Testis (tissue), 5 donors: ENCODE measurements at places on chromosomes 3 and 15. TPM values are rescaled to one million over a fixed set of nuclear protein-coding genes. Genes with fewer than 3 reads are reported as not detected.

FANCD2OS gene
- 25.8 TPM for total RNA-seq

ARIH2 gene
- 127 TPM for total RNA-seq

- no peaks in the 10 kb centered on the region for H3K27me3 ChIP-seq
- no peaks in the 10 kb centered on the region for H3K36me3 ChIP-seq
- no peak for DNase-seq
- H3K27ac ChIP-seq = no peak overlapping the region
Observed at GRCh38 chr3:167843481-167843880, 108.0 kb downstream of the SERPINI1 start.

DNA sequence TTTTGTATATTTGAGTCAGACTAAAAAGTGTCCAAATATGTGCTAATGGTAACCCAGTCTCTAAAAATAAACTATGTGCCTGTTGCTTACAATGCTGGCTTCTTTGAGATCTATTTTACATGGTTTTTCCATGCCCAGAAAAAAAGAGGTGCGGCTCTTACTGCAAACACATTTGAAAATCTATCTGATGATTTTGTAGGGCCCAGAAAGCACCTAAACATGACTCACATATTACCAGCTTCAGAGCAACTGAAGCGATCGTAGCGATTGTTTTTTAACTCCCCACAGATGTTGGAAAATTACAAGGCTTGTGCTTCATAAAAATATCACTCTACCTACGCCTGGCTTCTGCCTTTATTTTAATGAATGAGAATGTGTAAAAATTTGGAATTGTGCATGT is 53.5 kb downstream of the SUCNR1 start:
- no peaks in the 10 kb centered on the region for H3K36me3 ChIP-seq
- H3K4me3 ChIP-seq = no peak overlapping the region
- no peaks in the 10 kb centered on the region for H3K27me3 ChIP-seq
- no peaks in the 10 kb centered on the region for H3K4me1 ChIP-seq

GRCh38 chr3:174857301-174857700 is 1.8 kb upstream of the NAALADL2 start:
- H3K27ac ChIP-seq = no peak overlapping the region
- no peak overlapping the region for H3K4me3 ChIP-seq
- H3K4me1 ChIP-seq = no peaks in the 10 kb centered on the region
- no peak for DNase-seq
- no peaks in the 10 kb centered on the region for H3K27me3 ChIP-seq
